ENCODE measurements at places on chromosomes 4 and X. TPM values are rescaled to one million over a fixed set of nuclear protein-coding genes. Genes with fewer than 3 reads are reported as not detected.

DNA sequence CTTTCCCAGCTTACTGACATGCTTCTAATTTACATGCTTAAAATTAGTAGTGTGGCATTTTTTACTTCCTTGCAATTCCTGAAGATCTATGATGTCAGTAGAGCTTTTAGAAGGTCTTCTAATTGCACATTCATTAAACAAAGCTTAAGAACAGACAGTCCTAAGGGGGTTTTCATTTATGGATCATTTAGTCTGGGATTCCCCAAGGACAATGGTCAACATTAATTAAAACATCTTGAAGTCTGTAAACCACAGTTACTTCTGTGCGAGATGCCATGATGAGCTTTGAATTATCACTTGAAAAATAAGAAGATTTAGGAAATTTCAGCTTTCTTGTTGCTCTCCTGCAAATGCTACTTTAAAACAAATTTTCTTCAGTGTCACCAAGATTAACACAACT, 20.2 kb downstream of the ANXA3 start:
- no peak overlapping the region for H3K27ac ChIP-seq
- H3K4me1 ChIP-seq, result peaks cover 8% of the 10 kb centered on the region
- no peaks in the 10 kb centered on the region for H3K27me3 ChIP-seq
- DNase-seq, result no peak
- no peak overlapping the region for H3K4me3 ChIP-seq

DNA sequence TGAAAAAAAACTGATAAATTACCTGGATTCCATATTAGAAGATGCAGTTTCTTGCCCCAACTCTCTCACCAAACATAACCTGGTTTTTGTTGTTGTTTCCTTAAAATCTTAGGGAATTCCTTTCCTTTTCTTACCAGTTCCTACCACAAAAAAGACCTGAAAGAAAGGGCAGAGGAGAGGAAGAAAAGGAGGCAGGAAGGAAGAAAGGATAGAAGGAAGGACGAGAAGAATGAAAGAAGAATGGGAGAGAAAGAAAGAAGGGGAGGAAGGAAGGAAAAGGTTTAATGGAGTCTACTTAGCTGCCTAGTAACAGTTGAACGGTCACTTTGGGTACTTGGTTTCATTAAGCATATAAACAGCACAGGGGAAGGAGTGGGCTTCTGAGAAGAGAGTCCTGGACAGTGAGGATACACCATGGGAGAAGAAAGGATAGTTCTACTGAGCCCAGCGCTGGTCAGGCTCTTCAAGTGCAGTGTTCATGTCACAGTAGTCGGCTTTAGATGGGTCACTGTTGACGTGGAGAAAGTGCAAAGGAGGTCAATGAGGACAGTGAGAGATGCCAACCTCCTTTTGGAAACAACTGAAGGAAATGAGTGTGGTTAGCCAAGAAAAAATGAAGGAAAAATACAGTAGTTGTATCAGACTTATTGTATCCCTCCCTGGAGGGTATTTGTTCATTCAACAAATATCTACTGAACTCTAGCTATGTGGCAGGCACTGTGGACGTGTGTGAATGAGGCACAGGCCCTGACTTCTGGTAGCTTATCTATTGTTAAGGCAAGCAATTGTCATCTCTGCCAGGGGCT, 1.1 kb upstream of the CHIC2 start:
- H3K4me1 ChIP-seq, result peaks cover 13% of the 10 kb centered on the region
- H3K27me3 ChIP-seq, result no peaks in the 10 kb centered on the region
- DNase-seq, result no peak
- H3K27ac ChIP-seq, result peak overlapping the region; percentile 5

DNA sequence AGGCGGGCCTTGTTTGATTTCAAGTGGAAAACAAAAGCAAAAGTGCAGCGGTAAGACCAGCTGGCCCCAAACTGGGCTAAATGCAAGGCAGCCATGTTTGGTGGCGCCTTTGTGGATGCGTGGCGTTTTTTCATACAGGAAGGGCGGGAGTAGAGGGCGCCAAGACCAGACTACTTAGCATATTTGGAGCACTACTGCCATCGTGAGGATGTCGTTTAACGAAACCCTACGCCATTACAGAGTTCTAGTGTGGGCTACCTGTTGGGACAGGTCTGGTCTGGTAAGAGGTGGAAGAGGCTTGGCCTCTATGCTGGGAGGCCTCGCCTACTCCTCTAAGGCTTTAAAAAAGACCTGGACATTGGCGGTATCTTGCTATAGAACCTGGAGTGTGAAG, 230.7 kb upstream of the STK26 start:
- H3K27ac ChIP-seq, result no peak overlapping the region
- no peaks in the 10 kb centered on the region for H3K4me1 ChIP-seq
- H3K27me3 ChIP-seq, result peaks cover 7% of the 10 kb centered on the region
- H3K36me3 ChIP-seq, result no peaks in the 10 kb centered on the region
- H3K4me3 ChIP-seq, result peak overlapping the region; percentile 47
- peak; percentile 94 for DNase-seq

- H3K36me3 ChIP-seq, result no peaks in the 10 kb centered on the region
- no peaks in the 10 kb centered on the region for H3K4me1 ChIP-seq
- no peak overlapping the region for H3K4me3 ChIP-seq
- DNase-seq, result no peak
- no peak overlapping the region for H3K27ac ChIP-seq
Measured at GRCh38 chr4:125169192-125169591, 145.6 kb upstream of the FAT4 start.

- no peak overlapping the region for H3K27ac ChIP-seq
- no peaks in the 10 kb centered on the region for H3K27me3 ChIP-seq
- H3K36me3 ChIP-seq, result no peaks in the 10 kb centered on the region
- DNase-seq, result peak; percentile 3
Measured at GRCh38 chr4:151599863-151600262, 160.9 kb downstream of the GATB start.

GRCh38 chrX:5857232-5857631, 371.4 kb downstream of the NLGN4X start:
- H3K27ac ChIP-seq, result no peak overlapping the region
- H3K4me1 ChIP-seq, result no peaks in the 10 kb centered on the region
- no peaks in the 10 kb centered on the region for H3K27me3 ChIP-seq
- no peaks in the 10 kb centered on the region for H3K36me3 ChIP-seq

Gene ASMT
- not detected for total RNA-seq
